ENCODE measurements at places on chromosomes 16 and 17. TPM values are rescaled to one million over a fixed set of nuclear protein-coding genes. Genes with fewer than 3 reads are reported as not detected.

Gene MAPT
- total RNA-seq = 8.3 TPM

Gene CBFA2T3
- total RNA-seq = 1.7 TPM

Gene WFIKKN2
- not detected for total RNA-seq

Gene CHD9NB
- 3.8 TPM for total RNA-seq

Gene CCL13
- total RNA-seq = not detected

Gene CRYBA1
- not detected for total RNA-seq

Gene TMEM88
- 3.0 TPM for total RNA-seq

DNA sequence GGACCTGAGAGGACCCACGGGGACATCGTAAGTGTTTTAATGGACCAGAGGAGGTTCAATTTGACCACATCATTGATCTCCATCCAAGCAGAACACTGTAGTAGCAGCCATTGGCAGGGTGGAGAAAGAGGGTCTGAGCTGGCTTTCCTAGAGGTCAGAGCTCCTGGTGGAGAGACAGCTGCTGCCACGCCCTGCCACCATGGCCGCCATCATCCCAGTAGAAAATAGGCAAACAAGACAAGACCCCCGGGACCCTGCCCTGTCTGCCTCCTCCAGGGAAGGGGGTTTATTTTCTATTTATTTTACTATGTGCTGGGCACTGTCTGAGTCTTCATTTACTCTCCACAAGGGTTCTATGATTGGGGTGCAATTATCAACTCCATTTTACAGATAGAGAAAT is 11.4 kb upstream of the ITGA3 start:
- H3K4me1 ChIP-seq = no peaks in the 10 kb centered on the region
- no peaks in the 10 kb centered on the region for H3K36me3 ChIP-seq
- no peaks in the 10 kb centered on the region for H3K27me3 ChIP-seq
- no peak overlapping the region for H3K27ac ChIP-seq

GRCh38 chr17:64686705-64687104 is 24.6 kb upstream of the SMURF2 start:
- no peaks in the 10 kb centered on the region for H3K4me1 ChIP-seq
- DNase-seq = no peak
- H3K4me3 ChIP-seq = no peak overlapping the region
- no peaks in the 10 kb centered on the region for H3K36me3 ChIP-seq
- H3K27ac ChIP-seq = no peak overlapping the region

DNA sequence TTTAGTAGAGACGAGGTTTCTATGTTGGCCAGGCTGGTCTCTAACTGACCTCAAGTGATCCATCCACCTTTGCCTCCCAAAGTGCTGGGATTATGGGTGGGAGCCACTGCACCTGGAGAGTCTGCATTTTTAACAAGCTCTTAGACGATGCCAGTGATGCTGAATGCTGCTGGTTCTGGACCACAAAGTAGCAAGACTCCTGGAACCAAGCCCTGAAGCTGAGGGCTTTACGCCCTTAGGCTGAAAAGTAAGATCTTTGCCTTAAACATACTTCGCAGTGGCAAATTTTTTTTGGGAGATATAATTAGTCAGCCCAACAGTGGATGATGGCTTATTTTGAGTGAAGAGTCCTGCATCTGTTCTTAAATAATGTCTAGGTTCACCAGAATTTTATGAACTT is 14.0 kb downstream of the METTL9 start:
- H3K4me1 ChIP-seq = peaks cover 80% of the 10 kb centered on the region
- H3K27ac ChIP-seq = no peak overlapping the region
- no peak for DNase-seq
- peaks cover 6% of the 10 kb centered on the region for H3K36me3 ChIP-seq

- peak overlapping the region; percentile 70 for H3K4me3 ChIP-seq
- peaks cover 8% of the 10 kb centered on the region for H3K4me1 ChIP-seq
- H3K27ac ChIP-seq = peak overlapping the region; percentile 89
- H3K36me3 ChIP-seq = peaks cover 50% of the 10 kb centered on the region
- no peaks in the 10 kb centered on the region for H3K27me3 ChIP-seq
These were observed 480 bp downstream of the TXNL4B start for GRCh38 chr16:72092832-72093447.

DNA sequence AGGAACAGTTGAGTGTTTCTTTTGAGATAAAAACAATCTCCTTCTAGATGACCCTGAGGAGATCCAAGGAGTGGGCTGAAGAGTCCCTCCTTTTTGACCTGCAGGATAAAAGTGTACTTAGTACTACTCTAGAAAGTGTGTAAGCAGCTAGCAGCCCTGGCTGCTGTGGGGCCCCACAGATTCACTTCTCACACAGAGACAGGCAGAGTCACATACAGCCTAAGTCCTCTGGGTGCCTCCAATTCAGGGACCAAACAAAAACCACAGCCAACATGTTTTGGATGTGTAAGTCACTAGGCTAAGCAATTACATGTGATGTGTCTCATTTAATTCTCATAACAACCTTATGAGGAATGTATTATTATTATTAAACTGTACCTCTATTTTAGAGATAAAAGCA is 97.1 kb downstream of the TMEM100 start:
- DNase-seq = no peak
- H3K27me3 ChIP-seq = peaks cover 47% of the 10 kb centered on the region
- H3K36me3 ChIP-seq = no peaks in the 10 kb centered on the region
- no peaks in the 10 kb centered on the region for H3K4me1 ChIP-seq

DNA sequence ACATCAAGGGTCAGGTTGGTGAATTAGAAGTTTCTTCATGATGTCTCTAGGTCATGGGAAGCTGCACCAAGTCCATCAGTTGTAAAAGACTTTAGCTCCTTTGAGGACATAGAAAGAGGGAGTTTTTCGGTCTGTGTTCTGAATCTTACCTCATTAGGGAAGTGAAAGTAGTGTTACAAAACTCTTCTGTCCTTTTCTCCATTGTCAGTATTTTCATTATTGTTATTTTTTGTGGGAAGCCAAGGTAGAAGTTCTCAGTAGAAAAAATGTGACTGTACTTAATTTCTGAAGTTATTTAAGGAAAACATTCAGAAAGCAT is 24.2 kb downstream of the MAP3K3 start:
- H3K36me3 ChIP-seq = no peaks in the 10 kb centered on the region
- H3K4me1 ChIP-seq = no peaks in the 10 kb centered on the region
- no peak overlapping the region for H3K4me3 ChIP-seq
- no peak overlapping the region for H3K27ac ChIP-seq
- no peaks in the 10 kb centered on the region for H3K27me3 ChIP-seq
- no peak for DNase-seq

DNA sequence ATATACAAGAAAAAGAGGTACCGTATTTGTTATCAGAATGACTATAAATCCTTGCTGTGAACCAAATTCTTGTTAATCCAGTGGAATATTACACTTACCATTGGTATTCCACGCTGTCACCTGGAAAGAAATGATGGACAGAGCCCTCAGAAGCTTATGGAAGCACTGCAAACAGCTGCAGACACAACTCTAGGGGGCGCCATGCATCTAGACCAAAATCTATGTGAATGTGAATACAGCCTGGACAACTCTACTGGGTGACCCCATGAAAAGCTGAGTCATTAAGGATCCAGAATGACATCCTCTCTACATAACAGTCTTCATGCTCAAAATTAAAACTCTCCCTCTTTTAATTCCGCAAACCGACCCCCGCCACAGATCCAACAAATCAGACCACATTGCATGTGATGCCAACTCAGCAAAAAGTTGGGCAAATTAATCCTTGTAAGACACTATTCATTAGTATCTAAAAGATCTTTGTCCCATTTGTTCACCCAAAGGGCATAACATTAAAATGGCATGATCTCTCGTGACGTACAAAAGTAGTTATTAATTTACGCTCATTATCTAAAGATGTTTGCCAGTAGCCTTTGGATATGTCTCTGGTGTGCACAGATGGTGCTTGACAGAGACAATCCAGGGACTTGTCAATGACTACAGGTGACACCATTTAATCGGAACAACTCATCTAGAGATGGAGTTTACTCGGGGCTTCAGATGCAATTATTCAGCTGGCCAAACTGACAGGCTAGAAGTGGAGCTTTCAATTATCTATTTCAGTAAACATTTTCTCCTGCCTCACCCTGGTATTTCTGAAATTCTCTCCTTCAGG is 552.7 kb upstream of the PSMD7 start:
- H3K27ac ChIP-seq = no peak overlapping the region
- no peak overlapping the region for H3K4me3 ChIP-seq
- no peaks in the 10 kb centered on the region for H3K36me3 ChIP-seq
- peaks cover 16% of the 10 kb centered on the region for H3K27me3 ChIP-seq
- DNase-seq = peak; percentile 12
- H3K4me1 ChIP-seq = no peaks in the 10 kb centered on the region

DNA sequence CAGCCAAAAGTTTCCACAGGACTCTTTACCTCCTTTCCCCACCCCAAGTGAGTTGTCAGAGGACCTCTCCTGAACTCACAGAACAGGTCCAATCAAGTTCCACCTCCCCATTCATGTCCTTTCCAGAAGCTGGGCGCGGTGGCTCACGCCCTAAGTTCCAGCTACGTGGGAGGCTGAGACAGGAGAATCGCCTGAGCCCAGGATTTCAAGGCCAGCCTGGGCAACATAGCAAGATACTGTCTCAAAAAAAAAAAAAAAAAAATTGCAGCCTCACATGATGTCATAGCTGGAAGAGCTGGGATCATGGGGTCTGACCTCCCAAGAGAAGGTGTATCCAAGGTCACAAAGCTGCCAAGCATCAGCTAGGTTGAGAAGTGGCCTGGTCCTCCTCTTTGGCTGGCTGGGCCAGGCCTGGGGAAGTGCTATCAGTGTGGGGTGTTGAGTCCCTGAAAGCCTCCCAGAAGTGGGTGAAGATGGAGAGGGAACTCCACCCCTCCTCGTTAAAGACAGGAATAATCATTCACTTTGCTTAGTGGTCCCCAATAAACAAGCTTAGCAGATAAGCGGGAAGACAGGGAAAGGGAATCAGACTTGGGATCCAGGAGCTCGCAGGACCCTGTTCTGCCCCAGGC is 5.5 kb upstream of the MNT start:
- peaks cover 52% of the 10 kb centered on the region for H3K4me1 ChIP-seq
- H3K36me3 ChIP-seq = no peaks in the 10 kb centered on the region
- no peak for DNase-seq
- H3K4me3 ChIP-seq = no peak overlapping the region
- H3K27me3 ChIP-seq = no peaks in the 10 kb centered on the region

DNA sequence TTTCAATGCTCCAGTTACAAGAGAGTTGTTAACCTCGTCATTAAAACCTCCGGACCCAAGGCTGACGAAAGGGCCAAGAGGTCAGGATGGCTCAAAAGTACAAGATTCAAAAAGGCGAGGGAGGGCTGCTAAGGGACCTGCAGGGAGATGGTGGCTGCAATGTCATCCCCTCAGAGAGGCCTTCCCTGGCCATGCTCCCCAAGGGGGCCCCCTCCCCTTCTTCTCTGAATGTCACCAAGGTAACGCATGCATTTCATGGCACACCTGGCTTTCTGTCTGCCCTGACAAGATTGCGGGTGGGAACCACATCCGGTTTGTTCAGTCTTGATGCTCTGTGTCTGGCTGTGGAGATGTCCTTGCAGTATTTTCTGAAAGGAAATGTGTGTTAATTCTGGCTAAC is 89.9 kb downstream of the C16orf78 start:
- H3K4me1 ChIP-seq = no peaks in the 10 kb centered on the region
- no peak overlapping the region for H3K27ac ChIP-seq
- no peak overlapping the region for H3K4me3 ChIP-seq
- DNase-seq = no peak
- no peaks in the 10 kb centered on the region for H3K36me3 ChIP-seq

DNA sequence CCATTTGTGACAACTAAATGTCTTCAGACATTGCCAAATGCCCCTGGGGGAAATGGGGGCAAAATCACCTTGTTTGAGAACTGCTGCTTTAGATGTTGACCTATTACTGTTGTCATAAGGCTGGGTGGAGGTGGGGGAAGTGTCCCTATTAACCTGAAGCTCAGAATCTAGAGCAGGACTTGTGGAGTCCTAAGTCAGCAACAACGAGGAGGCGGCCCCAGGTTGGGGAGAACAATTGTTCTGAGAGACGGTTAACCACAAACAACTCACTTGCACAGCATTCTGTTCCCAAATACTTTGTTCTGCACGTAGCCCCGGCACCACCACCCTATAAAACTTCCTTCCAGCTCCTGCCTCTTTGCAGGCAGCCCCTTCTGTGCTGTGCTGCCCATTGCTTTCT is 32.5 kb downstream of the TEKT5 start:
- no peaks in the 10 kb centered on the region for H3K36me3 ChIP-seq
- no peaks in the 10 kb centered on the region for H3K27me3 ChIP-seq
- H3K27ac ChIP-seq = no peak overlapping the region
- H3K4me3 ChIP-seq = no peak overlapping the region

GRCh38 chr17:9854255-9854654 is 28.5 kb downstream of the GLP2R start:
- no peaks in the 10 kb centered on the region for H3K36me3 ChIP-seq
- no peak overlapping the region for H3K4me3 ChIP-seq
- H3K27me3 ChIP-seq = peaks cover 4% of the 10 kb centered on the region
- H3K4me1 ChIP-seq = no peaks in the 10 kb centered on the region

DNA sequence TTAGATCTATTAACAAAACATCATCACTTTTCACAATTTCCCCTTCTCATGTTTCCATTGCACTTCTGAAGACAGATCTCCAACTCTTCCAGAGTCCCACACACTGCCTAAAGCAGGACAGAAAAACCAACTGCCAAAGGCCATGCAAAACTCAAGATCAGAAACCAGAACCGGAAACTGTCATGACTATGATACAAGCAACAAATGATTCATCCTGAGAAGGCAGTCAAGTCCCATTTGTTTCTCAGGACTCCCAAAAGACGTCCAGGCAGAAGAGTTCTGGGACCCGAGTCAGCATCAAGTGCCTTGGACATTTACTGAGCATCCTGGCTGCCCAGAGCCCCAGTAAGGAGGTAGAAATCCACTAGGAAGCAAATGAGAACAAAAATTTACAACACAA is 38.8 kb downstream of the ERN1 start:
- no peak overlapping the region for H3K4me3 ChIP-seq
- DNase-seq = no peak
- no peaks in the 10 kb centered on the region for H3K4me1 ChIP-seq
- no peaks in the 10 kb centered on the region for H3K36me3 ChIP-seq

GRCh38 chr16:23650674-23651416 is 9.6 kb downstream of the DCTN5 start:
- H3K27me3 ChIP-seq = no peaks in the 10 kb centered on the region
- H3K27ac ChIP-seq = peak overlapping the region; percentile 17
- DNase-seq = peak; percentile 61
- no peak overlapping the region for H3K4me3 ChIP-seq
- peaks cover 20% of the 10 kb centered on the region for H3K36me3 ChIP-seq
